Stimulated activated CD4-positive, alpha-beta T cell treated with anti-CD3 and anti-CD28 coated beads, Interleukin-1b, Interleukin-23, amount 100 ng/mL, for 1 hour (primary cell): ENCODE measurements at places on chromosomes 16 and 17.

- no peak for DNase-seq
Measured at GRCh38 chr17:72684405-72685020, 408.0 kb downstream of the SLC39A11 start.

- no peak for DNase-seq
Measured at GRCh38 chr16:23052221-23052620, 97.0 kb downstream of the USP31 start.

DNA sequence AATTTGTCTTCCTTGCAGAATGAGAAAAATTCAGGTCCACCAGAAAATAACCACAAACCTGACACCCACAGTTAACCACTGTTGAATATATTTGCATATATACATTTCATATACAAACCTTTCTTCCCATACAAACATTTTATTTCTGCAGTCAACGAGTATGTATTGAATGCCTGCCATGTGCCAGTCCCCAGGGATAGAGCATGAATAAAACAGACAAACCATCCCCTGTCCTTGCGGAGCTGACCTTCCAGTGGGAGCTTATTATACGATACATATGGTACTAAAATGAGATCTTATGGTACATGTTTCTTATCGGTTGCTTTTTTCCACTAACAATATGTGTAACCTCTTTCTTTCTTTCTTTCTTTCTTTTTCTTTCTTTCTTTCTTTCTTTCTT, 116.7 kb downstream of the PITPNC1 start:
- DNase-seq = no peak

- DNase-seq = no peak
Measured at GRCh38 chr17:15263206-15263579, 1.9 kb downstream of the PMP22 start.

DNA sequence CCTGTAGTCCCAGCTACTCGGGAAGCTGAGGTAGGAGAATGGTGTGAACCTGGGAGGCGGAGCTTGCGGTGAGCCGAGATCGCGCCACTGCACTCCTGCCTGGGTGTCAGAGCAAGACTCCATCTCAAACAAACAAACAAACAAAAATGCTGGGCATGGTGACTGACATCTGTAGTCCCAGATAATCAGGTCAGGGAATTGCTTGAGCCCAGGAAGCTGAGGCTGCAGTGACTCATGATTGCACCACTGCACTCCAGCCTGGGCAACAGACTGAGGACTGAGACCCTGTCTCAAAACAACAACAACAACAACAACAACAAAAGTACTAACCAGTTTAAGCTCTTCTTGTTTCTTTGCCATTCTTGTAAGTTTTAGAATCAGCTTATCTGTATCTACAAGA, 383.0 kb upstream of the PMFBP1 start:
- no peak for DNase-seq

GRCh38 chr17:66301367-66301863, 998 bp upstream of the PRKCA start:
- DNase-seq = no peak

DNA sequence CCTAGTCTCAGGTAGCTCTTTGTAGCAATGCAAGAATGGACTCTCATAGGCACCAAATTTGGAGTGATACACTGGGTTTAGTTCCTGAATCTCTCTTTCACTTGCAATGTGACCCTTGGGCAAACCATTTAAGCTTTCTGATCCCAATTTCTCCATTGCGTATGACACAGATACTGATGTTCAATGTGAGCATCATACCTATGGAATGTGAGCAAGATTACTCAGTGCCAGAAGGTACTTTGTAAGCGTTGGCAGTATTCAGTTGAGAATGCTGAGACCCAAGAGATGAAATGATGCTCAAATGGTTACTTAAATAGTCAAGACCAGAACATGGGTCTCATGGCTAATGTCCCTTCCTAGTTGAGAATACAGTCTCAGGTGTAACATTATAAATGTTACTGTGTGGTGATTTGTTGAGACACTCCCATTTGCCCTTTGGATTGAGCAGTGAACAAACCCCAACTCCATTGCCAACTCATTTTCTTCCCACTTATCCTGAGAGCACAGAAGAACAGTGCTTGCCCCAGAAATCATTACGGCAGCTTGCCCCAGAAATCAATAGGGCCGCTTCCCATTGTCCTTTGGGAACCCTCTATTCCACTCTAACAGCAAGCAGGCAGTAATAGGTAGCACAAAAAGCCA, 134.1 kb downstream of the SOX9 start:
- DNase-seq = no peak
